ENCODE measurements at places on chromosomes 3 and 15. TPM values are rescaled to one million over a fixed set of nuclear protein-coding genes. Genes with fewer than 3 reads are reported as not detected.

Gene ARRDC4
- 35.8 TPM for total RNA-seq

Gene RAB11A
- total RNA-seq = 151 TPM

Gene KLHL40
- total RNA-seq = not detected

Gene TNFAIP8L3
- 21.9 TPM for total RNA-seq

DNA sequence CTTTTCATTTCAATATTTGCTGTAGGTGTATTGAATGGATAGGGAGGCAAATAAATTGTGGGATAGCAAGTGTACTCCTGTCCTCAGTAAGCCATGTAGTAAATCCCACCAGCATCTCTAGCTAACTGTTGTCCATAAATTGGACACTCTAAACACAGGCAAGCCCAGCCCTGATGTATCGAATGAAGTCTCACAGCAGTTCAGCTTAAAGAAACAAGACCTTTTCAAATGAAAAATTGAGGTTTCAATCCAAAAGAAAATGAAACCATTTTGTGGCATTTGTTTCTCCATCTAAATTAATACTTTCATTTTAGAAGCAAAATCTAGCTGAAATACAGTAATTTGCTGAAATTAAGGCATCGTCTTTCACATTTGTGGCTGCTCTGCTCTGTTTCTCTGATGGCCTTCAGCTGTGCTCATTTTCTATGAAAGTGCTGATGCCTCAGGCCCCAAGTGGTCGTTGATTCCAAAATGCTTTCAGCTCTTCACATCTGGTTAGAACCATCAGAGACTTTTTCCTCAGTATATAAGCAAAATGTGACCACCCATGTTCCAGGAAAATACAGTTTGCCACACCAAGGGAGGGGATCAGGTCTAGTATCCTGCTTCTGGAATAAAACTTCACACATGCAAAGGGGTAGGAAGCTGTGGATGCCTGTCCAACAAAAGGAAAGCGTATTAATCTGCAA is 245.0 kb downstream of the ZMAT3 start:
- no peak for DNase-seq

DNA sequence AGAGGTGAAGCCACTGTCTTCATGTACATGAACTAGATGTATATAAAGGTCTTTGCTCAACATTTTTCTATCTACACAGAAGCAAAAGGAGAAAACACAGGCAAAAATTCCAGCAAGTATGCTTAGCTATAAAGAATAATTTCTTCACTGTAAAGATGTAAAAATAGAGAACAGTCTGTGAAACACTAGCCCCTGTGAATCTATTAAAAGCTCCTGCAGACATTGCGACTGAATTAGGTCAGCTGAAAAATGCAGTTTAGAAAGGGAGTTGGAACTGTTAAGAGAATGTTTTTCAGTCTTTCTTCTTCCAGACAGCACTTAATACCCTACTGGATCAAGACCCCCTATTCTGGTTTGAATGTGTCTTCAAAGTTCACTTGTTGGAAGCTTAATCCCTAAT is 291.5 kb downstream of the KBTBD8 start:
- no peak for DNase-seq

DNA sequence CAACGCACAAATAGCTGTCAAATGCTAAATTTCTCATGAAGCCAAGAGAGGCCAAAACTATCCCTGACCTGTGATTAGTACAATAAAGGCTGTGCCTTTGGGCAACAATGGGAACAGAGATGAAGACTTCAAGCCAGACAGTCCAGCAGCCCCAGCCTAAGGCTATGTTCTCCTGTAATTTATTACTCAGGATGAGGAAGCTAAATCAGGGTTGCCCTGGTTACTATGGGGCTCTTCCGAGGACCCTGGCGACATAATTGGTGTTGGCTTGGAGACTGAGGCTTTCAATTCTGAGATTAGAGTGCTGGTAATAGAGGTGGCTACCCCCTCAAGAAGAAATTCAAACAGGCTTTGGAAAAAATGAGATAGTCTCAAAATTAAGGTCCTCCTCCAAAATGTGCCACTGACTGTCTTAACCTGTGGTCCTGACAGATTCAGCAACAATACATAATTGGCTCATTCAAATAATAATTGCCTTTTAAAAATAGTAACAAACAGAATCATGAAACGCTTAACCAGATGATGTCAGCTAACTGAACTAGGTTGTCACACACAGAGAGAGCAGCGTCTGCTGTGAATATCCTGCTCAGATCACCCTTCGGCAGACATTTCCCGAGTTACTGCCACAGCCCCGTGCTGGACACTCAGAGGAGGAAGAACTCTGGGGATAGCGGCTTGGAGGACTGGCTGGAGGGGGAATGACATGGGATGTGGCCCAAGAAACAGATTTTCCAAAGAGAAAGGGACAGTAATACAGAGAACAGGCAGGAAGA is 43.0 kb downstream of the NSMCE3 start:
- DNase-seq = no peak

GRCh38 chr15:23073890-23074646 is 34.7 kb upstream of the TUBGCP5 start:
- DNase-seq = no peak

All from vagina (tissue), 2 donors.